ENCODE measurements at places on chromosomes 7 and 10.

- DNase-seq: no peak
Observed at GRCh38 chr7:81736091-81736490, 33.8 kb downstream of the HGF start.

DNA sequence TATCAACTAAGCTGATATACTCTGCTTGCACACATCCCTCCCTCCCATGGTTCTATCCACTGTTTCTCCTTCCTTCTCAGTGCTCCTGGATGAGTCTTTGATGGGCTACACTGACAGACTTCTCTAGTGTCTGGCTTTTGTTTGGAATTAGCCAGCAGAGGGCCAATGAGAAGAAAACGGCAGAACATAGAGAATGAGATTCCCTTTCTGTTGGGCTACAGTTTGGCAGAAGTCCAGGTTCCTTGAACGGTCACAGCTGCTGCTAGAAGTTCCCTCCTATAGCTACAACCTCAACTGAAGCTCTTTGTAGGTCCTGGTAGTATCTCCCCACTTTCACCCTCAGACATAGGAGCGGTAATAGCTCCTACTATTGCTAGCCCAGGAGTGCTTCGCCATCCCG is 251.1 kb upstream of the LRRN3 start:
- no peak for DNase-seq

GRCh38 chr10:120181154-120181553 is 275.9 kb upstream of the PLPP4 start:
- DNase-seq: no peak

DNA sequence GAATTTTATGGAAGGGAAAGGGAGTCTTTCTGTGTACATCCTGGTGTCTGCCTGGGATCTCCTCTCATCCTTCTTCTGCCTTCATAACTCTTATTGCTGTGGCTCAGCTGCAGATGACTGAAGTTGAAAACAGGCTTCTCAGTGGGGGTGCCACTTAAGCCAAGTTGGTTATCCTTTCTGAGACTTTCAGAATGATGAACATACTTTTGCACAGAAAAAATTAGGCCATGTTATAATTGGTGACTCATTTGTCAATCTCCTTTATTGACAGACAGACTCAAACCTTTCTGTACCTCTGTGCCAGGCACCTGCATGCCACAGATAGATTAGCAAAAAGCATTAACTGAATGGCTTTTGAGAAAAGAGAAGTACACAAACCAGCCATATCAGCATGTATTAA is 430.3 kb downstream of the SORCS1 start:
- no peak for DNase-seq

GRCh38 chr7:38819463-38819862 is 89.5 kb downstream of the VPS41 start:
- no peak for DNase-seq

- no peak for DNase-seq
Observed at GRCh38 chr10:101388676-101389276, 34.8 kb downstream of the BTRC start.

- DNase-seq: no peak
Observed at GRCh38 chr7:139109983-139110411, 477 bp upstream of the ZC3HAV1 start.

DNA sequence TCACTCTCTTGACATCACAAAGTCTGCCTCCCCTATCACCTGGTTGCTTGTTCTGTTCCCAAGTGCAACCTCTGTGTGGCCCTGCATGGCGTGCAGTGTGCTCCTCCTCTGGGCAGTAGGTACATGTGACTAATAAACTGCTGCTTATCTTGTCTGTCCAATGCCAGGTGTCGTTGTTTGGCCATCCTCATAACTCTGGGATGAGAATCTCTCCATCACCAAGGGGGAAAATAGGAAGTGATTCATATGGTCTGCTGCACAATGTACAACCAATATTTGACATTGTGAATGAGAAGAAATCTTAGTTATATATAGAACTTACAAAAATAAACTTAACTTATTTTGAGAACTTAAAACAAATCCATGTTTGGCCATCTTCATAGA is 135.2 kb downstream of the INHBA start:
- DNase-seq: no peak

DNA sequence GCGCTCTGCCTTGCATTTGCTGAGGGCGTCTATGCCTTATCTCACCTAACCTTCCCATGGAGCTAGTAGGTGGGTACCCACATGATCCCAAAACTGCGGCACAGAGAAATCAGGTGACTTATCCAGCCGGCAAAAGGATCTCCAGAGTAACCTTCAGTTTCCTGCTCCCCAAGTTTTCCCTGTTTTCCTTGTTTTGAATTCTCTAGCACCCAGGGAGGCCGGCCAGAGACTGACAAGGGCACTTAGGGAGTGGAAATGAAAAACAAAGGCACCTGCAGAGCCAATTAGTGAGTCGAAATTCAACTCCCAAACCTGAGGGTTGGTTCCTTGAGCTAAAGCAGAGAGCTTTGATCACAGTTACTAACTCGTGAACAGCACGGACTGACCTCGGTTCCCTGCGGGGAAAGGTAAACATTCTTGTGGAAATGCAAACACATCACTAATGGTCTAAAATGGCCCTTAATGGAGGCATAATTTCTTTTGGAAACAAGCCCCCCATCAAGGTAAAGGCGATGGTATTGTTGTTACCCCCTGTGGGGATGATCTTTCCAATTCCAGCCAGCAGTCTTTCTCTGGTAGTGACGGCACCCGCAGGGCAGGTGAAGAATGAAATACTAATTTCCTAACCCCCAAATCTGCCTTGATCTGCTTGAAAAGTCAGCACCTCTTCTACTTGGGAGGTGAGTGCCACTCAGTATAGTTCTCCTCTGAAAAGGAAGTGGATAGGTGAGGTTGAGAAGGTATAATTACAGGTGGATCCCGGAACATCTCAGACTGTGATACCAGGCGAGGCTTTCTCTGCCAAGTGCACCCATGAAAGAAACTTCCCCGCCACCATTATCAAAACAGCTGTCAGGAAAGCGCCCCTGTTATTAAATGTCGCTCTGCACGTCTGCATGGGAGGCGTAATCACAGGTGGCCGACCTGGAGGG is 365.6 kb upstream of the AUTS2 start:
- DNase-seq: no peak

- no peak for DNase-seq
Observed at GRCh38 chr7:158369866-158370265, 217.8 kb downstream of the PTPRN2 start.

- DNase-seq: no peak
Observed at GRCh38 chr7:51053160-51053925, 263.3 kb downstream of the COBL start.

DNA sequence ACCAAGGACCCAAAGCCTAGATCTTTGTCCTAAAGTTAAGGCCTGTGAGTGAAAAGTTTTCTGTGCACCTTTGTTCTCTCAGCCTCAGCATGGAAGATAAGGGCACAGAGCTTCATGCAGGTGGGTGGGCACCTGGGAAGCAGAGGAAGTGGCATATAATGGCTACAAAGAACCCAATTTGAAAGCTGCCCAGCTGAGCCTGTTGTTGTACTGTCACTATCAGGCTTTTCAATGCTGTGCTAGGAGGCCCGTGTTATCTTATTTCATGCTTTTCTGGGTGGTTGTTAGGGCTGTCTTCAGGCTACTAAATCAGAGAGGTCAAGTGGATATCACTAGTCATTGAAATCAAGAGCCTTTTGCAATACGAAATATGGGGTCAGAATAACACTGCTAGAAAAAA is 443.8 kb downstream of the SORCS1 start:
- no peak for DNase-seq

DNA sequence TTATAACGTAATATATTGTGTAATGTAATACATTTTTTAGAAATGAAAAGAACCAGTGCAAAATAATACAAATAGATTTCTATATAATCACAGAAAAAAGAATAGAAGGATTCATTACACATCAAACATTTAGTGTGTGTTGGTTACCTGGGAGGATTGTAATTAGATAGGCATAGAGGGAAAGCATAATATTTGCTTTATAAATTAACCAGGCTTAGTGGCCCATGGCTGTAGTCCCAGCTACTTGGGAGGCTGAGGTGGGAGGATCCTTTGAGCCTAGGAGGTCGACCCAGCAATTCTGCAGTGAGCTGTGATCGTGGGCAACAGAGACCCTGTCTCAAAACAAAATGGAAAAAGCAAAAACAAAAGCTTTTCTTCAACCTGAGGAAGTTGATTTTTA is 5.0 kb upstream of the CNOT4 start:
- DNase-seq: no peak

GRCh38 chr10:133335246-133336117 is 1.2 kb downstream of the CALY start:
- DNase-seq: peak; percentile 95

- peak; percentile 94 for DNase-seq
Observed at GRCh38 chr10:124736491-124737136, 7.6 kb downstream of the FAM53B start.

GRCh38 chr7:99141841-99142726 is 1.8 kb downstream of the SMURF1 start:
- peak; percentile 57 for DNase-seq

GRCh38 chr10:95573964-95574604 is 12.9 kb upstream of the SORBS1 start:
- DNase-seq: no peak

DNA sequence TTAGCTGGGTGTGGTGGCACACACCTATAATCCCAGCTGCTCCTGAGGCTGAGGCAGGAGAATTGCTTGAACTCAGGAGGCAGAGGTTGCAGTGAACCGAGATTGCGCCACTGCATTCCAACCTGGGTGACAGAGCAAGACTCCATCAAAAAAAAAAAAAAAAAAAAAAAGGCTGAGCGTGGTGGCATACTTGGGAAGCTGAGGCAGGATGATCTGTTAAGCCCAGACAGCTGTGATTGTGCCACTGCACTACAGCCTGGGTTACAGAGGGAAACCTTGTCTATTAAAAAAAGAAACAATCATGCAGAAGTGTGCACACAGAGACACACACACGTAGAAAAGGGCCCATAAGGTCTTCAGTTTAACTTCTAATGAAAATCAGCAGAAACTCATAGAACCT is 150.6 kb downstream of the TPST1 start:
- DNase-seq: no peak

GRCh38 chr7:148503900-148504487 is 86.6 kb upstream of the C7orf33 start:
- peak; percentile 76 for DNase-seq

DNA sequence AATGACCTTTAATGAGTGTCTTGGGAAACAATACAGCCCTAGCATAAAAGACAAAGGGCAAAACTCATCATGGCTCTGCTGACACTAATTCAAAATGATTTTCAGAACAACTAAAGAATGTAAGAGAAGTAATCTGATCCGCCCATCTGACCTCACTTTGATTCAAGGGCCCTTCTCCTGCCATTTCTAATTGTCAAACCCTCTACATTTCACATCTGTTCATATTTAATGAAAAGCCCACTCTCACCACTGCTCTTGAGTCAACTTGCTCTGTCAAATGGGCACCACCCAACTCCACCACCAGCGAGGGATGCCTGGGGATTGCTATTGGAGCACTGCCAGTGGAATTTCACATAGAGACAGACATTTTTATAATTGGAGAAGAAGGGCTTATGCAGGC is 639.2 kb downstream of the KCNMA1 start:
- no peak for DNase-seq

DNA sequence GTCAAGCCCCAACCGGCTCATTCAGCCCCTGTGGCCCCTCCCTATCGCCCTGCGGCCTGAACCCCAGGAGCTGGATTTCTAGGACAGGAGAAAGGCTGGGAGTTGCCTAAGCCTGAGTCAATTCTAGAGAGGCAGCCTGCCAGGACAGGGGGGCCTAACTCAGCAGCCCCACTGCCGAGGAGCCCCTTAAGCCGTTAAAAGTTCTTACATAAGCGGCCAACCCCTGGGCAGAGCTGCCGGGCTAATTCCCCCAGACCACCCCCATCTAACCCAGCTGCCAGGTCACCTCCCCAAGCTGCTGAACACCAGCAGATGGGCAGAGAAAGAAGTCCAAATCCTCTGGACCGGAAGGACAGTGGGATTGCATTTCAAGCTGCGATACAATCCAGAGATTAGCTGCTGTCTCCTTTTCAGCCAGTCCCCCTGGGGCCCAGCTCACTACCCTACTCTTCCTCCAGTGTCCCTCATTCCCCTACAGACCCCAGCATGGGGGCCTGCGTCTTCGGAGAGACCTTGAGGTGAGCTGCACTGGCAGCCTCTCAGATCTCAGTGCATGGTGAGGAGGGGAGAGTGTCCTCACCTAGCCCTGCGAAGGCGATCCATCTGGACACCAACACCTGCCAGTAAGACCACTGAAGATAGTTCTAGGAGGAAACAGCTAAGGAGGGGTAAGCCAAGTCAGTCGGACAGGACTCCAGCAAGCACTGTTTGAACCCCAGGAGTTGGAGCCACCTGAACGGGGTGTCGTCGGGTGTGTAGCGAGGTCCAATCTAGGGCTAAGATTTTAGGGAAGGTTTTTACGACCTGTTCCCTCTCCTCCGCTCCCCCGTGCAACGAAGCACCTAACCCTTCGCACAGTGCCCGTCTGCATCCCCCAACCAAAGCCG is 830 bp downstream of the IMPDH1 start:
- peak; percentile 90 for DNase-seq

GRCh38 chr7:16838386-16838785 is 33.6 kb upstream of the AGR2 start:
- DNase-seq: peak; percentile 72

DNA sequence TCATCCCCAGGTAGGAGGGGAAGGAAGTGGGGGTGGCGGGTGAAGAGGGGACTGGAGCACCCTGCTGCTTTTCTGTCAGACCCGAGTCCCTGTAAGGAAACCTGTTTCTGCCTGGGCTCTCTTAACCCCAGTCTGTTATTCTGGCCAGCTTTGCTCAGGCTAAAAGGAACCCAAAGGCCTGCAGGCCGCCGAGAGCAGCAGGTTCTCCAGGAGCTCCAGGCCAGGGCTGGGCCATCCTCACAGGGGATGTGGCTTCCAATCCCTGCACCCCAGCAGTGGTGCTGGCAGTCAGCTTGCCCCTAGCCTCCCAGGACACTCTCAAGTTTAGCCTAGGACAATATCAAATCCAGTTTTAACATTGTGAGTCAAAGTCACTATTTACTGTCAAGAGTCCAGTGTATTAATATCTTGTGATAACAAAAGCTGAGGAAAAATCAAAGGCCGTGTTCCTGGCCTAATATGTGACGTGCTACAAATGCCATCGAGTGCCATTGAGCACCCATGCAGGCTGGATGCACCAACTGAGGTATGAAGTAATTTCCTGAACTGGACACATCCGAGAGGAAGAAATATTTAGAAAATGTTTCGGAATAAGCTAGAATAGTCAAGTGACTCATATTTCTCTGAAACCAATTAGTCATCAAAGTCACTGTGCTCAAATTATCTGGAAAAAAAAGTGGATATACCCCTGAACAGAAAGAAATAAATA is 7.0 kb downstream of the PKD1L1 start:
- peak; percentile 95 for DNase-seq

GRCh38 chr7:96997512-96998032 is 7.8 kb upstream of the DLX6 start:
- DNase-seq: no peak

DNA sequence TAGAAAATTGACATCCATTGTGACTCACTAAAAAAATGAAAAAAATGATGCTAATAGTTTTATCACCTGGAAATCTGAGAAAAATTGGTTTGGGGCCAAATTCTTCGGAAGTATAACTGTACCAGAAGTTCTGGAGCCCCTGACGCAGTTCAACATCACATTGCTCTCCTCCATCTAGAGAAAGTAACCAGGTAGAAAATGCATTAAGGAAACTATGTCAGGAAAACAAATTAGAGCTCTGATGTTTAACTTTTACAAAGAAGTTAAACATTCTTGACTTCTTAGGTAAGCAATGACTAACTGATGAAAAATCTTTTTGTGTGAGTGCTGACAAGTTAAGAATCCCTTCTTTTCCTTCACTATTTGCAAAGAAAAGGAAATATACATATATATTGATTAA is 61.1 kb upstream of the TMEM196 start:
- no peak for DNase-seq

GRCh38 chr10:90136731-90137316 is 435.4 kb downstream of the KIF20B start:
- DNase-seq: no peak

Data from osteoblast (primary cell).